ENCODE measurements at places on chromosomes 7 and 10.

DNA sequence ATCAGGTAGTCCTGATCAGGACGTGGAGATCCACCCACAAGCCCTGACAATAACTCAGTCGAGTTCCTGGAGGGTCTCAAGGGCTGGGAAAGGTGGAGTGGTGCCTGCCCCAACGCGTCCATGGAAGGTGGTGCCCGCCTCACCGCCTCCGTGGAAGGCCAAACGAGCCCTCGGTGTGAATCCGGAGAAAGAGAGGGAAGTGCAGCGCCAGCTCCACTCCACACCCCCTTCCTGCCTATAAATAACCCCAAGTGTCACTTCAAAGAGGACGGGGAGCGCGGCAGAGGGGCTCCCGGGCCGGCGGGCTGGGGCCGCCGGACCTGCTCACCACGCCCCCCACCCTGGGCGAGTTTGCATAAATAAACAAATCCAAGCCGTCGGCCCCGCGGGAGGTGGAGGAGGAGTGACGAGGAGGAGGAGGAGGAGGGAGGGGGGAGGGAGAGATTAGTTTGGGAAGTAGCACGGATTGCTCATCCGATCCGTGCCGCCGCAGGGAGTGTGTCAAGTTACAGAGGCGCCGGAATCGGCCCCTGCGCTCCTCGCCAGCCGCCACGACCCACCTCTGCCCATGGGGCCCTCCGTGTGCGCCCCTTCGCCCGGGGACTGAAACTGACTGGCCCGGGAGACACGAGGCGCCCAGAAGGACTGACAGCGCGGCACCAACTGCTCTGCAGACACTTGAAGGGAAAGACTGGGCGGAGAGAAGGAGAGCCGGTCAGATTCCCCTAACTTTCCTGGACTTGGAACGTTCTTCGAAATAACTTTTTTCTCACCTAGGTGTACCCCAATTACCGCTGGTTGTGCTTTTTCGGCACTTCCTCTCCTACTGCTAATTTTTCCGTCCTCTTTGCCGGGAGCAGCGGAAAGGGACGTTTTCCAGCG lies at the start of gene COL13A1:
TSS of gene COL13A1 (plus strand) at position 473 of the 882 bp plus-strand sequence. CDS start 518 bp downstream, outside the sequence.
- peak; percentile 69 for DNase-seq

- no peak for DNase-seq
These were observed 103.7 kb downstream of the DNAJB6 start for GRCh38 chr7:157440346-157441022.

DNA sequence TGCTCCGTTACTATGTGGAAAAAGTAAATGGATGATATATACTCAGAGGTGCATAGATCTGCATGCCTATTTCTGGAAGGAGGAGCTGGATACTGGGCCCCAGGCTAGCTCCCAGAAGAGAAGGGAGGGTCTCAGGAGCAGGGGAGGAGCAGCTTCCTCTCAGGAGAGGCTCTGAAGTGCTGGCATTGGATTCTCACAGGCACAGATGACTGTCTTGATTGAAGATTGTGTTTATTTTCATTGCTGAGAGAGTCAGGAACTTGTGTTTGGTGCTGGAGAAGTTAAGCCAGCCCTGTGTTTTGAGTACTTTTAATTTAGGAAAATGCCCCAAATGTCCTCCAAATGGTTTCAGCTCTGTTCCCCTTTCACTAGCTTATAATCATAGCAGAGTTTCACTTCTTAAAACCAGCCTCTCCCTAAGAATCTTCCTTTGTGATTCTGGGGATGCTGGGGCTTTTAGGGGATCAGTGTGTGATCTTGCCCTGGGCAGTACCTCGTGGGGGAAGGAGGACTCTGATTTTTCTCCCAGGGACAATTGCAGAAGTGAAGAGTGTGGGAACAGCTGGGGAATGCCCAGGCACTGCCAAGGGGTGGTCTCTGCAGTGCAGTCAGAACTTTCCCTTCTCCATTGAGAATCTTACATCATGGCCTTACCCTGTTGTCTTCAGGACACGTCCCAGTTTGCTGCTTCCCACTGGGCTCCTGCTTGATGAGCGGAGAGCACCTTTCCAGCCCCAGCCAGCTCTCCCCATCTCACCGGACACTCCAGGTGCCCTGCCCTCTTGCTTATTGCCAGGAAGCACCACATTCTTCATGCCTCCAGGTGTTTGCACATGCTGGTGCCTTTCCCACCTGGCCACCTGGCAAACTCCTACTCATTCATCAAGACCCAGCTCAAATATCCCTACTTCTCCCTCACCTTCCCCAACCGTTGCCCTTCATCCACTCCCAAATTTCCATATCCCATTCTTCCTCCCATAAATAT lies 102.8 kb downstream of the ARHGAP22 start:
- DNase-seq = no peak

GRCh38 chr10:72265508-72265907 lies 8.2 kb upstream of the DDIT4 start:
- DNase-seq = no peak

- no peak for DNase-seq
These were observed 334.3 kb downstream of the CACNA2D1 start for GRCh38 chr7:82109288-82109687.

- peak; percentile 67 for DNase-seq
These were observed 33.1 kb downstream of the HABP2 start for GRCh38 chr10:113585949-113586348.

GRCh38 chr10:89213191-89213808 lies 6.2 kb upstream of the CH25H start:
- DNase-seq = peak; percentile 40

GRCh38 chr10:128579901-128580300 lies 453.7 kb upstream of the MKI67 start:
- no peak for DNase-seq

GRCh38 chr7:5634107-5634950 lies 147.1 kb downstream of the RNF216 start:
- no peak for DNase-seq

DNA sequence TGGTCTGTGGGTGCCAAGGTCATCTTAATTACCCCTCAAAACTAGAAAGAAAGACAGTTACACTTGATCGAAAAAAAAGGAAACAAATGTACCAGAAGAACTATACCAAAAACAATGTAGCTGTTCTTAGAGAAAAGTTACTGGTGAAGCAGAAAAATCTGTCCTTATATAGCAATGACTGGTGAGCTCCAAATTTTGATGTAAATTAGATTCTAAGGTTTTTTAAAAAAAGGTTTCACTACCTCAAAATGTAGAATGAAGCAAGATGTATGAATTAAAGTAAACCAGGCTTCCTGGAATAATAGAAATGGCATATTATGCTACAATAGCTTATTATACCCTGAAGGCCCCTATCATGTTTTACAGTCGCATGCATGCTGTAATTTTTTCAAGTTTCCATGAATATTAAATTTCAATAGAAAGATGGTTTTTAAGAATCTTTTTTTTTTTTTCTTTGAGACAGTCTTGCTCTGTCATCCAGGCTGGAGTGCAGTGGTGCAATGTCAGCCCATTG lies 28.4 kb upstream of the FKBP9 start:
- DNase-seq = no peak

DNA sequence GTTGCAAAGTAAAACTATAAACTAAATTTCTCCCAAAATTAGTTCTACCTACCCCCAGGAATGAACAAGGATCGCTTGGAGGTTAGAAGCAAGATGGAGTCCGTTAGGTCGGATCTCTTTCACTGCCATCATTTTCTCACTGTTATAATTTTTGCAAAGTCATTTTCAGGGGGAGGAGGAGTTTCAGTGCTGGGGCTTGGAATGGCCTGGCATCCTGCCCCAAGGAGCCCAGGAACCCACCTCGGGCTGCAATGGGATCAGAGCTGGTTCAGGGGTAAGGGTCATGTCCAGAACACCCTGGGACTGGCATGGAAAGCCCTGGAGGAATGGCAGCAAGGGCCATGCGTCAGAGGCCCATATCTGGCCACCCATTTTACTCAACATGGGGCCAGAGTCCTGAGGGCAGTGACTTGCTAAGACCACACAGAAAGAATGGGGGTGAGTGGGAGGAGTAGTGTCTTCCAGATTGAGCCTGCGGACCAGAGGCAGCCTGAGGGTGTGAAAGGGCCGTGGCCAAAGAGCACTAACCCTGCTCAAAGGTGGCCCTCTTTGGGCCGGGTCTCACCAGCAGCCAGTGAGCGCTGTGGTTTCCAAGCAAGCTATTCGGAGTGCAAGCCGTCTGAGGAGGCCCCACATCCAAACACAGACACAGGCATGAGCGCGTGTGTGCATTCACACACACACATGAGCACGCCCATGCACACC lies 31.8 kb downstream of the GPRIN2 start:
- DNase-seq = no peak

- no peak for DNase-seq
These were observed 76.1 kb upstream of the HDAC9 start for GRCh38 chr7:18419456-18419855.

GRCh38 chr7:99465421-99465768 lies 572 bp downstream of the ATP5MF start:
- no peak for DNase-seq

GRCh38 chr7:112537822-112538387 lies 57.1 kb downstream of the LSMEM1 start:
- DNase-seq = no peak

GRCh38 chr7:33736521-33737221 lies 168.7 kb upstream of the BMPER start:
- no peak for DNase-seq

DNA sequence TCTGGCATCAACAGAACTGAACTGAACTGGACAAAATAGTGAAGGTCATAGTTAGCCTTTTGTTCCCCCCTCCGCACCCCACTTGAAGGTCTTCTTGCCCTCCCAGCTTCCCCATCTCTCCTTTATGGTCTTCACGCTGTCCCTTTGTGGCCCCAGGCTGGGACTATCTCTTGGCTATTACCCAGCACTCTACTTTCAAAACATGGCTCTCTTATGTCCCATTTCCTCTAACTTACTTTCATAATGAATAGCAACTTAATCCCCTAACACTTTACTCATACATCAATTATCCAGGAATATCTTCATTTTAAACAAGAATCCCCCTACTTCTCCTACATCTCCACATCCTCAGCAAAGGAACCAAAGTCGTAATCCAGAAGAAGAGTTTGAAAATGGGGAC lies 135.3 kb upstream of the ITGB1 start:
- DNase-seq = no peak

- no peak for DNase-seq
These were observed 72.5 kb upstream of the NKX6-2 start for GRCh38 chr10:132858121-132859081.

DNA sequence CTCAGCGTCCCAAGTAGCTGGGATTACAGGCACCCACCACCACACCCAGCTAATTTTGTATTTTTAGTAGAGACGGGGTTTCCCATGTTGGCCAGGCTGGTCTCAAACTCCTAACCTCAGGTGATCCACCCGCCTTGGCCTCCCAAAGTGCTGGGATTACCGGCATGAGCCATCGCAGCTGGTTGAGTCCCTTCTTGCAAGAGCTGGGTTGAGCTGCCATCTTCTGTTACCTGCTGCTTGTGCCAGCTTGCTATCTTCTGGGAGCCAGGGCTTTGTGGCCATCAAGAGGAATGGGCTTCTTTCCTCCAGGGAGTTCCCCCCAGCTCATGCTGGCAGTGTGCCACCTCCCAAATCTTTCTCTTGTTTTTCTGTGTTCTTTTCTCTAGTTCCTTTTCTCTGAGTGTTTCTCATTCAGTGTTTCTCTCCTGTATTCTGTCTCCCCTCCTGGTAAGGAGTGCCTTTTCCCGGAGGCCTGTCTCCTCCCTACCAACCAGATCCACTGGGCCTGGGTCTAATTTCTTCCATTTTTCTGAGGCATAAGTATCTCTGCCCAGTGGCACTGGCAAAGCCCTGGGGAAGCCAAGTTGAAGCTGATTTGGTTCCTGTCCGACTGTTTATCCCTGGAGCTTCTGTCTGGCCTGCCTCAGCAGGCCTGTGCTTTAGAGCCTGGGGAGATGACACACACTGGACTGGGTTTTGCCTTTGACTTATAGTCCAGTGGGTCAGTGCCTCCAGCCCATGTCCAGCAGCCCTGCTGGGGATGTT lies 3.7 kb downstream of the DBNL start:
- DNase-seq = no peak

DNA sequence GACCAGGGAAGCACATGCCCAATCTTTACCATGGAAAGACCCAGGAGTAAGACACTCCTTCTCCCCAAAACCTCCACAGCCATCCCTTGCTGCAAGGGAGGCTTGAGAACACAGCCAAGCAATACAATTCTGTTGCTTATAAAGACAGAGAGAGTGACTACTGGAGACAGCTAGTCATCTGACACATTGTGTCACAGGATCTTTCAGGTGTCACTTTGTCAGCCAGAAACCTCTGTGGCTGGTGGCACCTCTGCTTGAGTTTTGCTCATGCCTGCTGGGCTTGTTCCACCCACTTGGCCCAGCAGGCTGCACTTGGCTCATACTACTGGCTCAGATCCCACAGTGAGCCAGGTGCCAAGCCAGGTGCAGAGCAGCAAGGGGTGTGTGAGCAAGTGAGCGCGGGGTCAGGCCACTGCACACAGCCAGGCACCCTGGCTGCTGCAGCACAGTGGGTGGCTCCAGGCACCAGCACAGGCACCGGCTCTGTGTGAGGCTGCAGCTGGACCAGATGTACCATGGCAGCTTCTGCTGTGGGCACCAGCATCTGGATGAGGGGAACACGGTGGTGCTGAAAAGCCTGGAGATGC lies 12.4 kb upstream of the PRLHR start:
- DNase-seq = no peak

DNA sequence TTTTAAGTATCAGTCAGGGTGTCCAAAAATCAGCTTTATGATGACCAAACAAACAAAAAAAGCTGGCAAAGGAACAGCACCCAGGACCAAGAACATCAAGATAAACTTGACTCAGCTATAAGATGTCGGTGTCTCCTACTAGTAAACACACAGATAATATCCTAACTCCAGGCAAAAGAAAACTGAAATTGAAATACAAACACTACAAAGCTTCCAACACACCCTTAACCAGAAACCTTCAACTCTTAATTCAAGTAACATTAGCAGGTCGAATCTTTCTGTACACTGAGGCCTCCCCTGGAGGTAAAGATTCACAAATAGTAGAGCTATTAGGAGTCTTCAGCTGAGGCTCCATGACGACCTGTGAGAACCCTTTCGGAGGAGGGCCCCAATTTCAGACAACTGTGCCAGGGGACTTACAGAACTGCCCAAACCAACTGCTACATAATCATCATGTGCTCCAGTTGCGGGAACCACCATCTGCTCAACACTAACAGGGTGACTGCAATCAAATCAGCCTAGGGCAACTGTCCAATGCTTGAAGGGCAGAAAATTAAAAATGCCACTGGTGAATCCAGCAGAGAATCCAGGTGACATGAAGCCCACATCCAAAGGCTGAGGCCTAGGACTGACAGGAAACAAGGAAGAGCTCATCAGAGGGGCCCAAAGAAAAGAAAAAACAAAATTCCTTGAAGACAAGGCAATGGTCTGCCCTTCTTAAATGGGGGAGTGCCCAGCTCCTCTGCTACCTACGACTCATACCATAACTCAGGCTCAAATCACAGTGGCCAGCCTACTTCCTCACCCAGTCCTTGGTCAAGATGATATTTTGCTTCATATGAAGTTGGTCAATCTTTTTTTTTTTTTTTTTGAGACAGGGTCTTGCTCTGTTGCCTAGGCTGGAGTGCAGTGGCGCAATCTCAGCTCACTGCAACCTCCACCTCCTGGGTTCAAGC lies 20.0 kb downstream of the XPNPEP1 start:
- DNase-seq = no peak

GRCh38 chr7:94056796-94057207 lies 52.6 kb upstream of the BET1 start:
- peak; percentile 48 for DNase-seq
